Astrocyte of the cerebellum (primary cell): ENCODE measurements at places on chromosomes 3 and 15.

- DNase-seq = no peak
Measured at GRCh38 chr3:53949541-53949940, 57.9 kb upstream of the SELENOK start.

DNA sequence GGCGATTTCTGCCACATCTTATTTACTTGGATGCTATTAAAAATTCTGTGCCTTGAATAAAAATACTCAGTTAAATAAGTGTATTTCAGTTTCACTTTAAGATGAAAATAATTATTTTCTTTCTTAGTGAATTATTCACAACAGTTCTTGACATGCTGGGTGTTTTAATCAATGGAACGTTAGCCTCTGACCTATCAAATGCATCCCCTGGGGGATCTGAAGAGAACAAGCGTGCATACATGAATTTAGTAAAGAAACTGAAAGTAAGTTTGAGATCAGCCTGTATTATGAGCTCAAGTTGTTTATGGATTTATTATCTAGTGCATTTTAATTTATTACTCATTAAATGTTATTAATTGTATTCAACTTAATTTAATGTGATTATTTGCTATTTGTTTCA lies 597 bp downstream of the P2RY12 start:
- no peak for DNase-seq

DNA sequence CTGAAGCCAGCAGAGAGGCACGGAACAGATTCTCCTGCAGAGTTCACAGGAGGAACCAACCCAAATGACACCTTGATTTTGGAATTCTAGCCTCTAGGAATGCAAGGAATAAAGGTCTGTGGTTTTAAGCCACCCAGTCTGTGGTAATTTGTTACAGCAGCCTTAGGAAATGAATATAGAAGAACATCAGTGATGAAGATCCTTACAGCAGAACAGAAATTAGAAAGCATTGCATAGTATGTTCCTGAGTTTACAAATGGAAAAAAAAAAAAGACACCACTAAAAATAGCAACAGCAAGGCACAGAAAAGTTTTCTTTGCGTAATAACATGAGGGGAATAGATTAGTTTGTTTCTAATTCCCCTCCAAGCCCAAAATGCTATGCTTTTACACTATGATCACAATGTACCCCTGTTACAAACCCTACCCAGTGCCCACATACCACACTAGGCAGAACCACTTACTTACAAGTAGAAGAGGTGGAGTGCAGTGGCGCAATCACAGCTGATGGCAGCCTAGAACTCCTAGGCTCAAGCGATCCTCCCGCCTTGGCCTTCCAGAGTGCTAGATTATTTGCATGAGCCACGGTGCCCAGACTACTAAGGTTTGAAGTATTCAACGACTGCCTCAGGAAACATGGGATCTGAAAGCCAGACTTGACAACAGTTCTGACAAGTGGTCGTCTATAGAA lies 84.3 kb downstream of the SHQ1 start:
- peak; percentile 4 for DNase-seq

- DNase-seq = no peak
Measured at GRCh38 chr3:190076136-190076535, 44.6 kb downstream of the P3H2 start.

GRCh38 chr3:163878396-163878795 lies 1199.9 kb downstream of the SI start:
- no peak for DNase-seq
